ENCODE measurements at places on chromosomes 12 and 14.

DNA sequence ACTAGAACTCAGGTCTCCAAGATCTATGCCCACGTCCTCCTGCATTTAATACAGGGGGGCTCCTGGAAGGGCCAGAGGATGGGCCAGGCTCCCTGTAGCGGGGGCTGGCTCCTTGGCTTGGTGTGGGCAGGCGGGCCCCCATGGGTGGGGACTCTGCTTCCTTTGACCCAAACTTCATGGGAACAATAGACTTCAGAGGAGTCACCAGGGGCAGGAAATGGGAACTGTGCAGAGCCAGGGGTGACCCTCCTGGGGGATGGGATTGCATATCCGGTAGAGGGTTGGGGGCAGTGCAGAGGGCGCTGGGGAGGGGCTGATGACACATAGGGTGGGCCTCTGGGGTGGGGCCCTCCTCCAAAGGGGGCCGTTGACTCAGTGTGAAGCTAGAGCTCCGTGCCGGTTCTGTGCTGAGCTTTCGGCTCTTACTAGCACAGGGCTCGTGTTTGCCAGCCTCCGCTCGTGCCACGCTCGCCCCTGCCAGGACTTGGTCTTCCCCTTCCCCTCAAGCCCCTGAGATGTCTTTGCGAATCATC is 4.6 kb downstream of the TEAD4 start:
- DNase-seq, result no peak

DNA sequence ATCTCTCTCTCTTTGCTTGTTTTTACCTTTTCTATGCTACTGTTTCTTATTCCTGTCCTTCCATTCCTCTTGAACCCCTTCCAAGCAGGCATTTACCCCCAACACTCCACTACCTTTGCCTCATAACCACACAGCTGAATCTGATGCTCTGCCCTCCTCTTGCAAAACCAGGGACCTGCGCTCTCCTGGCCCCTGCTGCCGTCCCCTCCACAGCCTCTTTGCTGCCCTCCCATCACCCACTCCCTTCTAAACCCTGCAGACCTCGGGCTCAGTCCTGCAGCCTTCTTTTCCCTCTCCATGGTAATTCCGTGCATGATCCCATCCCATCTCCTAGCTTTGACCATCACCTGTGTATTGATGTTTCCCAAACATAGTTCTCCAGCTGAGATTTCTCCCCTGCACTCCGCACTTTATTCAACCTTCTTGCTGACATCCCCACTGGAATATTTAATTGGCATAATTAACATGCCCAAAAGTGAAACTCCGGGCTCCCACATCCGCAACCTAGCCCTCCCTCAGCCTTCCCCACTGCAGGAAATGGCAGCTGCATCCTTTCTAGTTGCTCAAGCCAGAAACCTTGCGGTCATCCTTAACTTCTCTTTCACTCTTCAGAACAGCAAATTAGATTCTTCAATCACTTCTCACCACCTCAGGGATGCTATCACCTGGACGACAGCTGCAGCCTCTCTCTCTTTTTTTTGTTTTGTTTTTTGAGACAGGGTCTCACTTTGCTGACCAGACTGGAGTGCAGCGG is 16.0 kb downstream of the FIGNL2 start:
- no peak for DNase-seq

DNA sequence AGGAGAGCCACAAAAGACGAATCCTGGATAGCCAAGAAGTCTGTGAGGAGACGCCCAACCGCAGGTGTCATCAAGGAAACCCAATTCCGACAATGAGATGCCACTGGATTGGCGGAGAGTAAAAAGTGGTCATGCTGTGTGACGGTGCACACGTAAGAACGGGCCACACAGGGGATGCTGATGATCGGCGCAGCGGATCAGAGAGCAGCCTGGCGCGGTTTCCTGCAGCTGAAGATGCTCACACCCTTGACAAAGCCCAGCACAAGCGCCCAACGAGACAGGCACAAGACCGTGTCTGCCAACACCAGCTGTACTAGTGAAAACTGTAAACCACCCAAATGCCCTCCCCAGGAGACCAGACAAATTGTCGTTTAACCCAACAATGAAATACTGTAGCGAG is 55.8 kb downstream of the CCDC85C start:
- DNase-seq, result no peak

GRCh38 chr14:83217492-83217891 is 1683.8 kb upstream of the SEL1L start:
- no peak for DNase-seq

DNA sequence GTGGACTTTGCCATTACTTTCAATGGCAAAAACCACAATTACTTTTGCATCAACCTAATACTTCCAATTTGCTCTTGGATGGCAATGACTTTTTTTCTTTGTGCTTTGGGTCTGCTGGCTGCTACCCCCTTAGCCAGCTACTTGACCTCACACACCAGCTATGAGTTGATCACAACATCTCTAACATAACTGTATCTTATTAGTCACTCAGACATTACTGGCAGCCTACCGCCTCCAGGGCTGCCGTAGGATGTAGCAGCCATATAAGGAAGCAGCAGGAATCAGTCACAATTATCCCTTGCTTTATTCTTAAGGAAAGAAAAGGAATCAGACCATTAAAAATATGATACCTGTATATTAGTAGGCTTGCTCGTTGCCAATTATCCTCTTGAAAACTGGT is 260.5 kb downstream of the ADAMTS20 start:
- DNase-seq, result no peak

GRCh38 chr12:90770861-90771260 is 184.1 kb downstream of the CCER1 start:
- DNase-seq, result no peak

DNA sequence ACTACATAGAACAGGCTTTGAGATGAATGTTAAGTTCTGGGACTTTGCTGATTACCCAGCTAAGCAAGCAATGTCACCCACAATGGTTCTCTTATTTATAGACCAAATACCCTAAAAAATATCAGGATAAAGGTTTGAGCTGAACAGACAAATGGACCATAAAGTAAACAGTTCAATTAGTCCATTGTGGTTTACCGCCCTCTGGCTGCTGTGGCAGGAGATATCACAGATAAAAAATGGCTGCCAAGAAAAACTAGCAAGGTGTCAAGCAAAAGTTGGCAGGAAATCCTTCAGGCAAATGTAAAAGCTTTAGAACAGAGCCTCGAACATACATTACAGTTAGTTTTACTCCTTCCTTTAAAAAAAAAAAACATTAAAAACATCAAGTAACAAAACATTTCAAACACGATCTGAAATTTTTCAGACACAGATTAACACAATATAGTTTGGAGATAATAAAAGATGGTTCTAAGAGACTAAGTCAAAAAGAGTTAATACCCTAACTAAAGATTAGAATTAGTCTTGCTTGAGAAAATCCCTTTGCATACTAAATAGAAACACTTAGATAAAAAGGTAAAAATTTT is 41.3 kb downstream of the MED13L start:
- no peak for DNase-seq

- no peak for DNase-seq
Observed at GRCh38 chr12:20863056-20863455, 52.6 kb downstream of the SLCO1B3 start.

DNA sequence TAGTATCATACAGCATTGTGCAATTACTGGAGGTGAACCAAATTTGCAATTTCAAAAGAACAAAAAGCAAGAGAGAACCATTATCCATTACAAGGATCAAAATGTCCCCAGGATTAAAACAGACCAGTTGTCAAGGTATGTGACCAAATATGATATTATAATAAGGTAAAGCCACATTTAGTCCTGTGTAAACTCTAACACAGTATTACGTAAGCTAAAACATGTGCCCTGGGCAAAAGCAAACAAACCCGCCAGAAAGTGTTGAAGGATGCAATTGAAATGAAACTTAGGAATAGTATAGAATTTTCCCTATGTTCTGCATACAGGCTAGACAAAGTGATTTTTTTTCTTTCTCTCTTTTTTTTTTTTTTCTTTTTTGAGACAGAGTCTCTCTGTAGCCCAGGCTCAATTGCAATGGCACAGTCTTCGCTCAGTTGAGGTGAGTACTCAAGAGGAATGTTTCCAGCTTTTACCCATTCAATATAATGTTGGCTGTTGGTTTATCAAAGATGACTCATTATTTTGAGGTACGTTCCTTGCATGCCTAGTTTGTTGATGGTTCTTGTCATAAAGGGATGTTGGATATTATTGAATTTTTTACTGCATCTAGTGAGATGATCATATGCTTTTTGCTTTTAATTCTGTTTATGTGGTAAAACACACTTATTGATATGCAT is 137.1 kb upstream of the FOXG1 start:
- DNase-seq, result no peak

GRCh38 chr14:97379091-97379531 is 581.9 kb downstream of the VRK1 start:
- DNase-seq, result no peak

DNA sequence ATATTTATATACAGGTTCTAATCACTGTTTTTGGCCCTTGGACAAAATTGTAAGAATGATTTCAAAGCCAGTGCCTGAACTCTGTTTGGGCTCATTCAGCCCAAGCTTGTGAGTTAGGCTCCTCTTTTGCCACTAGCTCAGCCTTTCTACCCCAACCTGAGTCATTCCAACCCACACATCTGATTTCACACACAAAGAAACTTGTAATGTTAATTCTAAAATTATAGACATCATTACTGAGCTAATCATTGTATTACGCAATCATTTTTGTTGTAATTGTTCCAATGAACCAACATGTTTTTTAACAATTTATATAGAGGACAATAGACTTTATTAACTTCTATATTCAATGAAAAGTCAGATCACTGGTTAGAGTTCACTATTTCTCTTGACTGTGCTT is 441.1 kb downstream of the ETNK1 start:
- no peak for DNase-seq

- DNase-seq, result no peak
Observed at GRCh38 chr12:42582050-42582449, 7.5 kb downstream of the PRICKLE1 start.

GRCh38 chr14:32028599-32028998 is 48.5 kb upstream of the ARHGAP5 start:
- DNase-seq, result no peak

DNA sequence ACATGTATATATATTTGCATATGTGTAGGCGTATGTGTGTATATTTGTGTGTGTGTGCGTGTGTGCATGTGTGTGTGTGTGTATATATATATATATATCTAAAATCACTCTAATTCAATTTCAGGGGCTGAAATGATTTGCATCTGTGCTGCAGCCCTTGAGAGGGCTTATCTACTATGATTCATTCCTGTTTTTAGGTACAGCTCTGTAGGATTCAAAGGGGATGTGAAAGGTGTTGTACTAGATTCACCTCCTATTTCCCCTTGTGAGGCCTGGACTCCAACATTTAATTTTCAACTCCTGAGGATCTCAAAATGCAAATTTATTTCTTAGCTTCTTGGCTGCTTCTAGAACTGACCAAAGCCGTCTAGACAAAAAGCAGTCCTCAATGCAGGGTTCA is 11.1 kb downstream of the ERP27 start:
- no peak for DNase-seq

GRCh38 chr12:9342614-9343353 is 134.6 kb upstream of the PZP start:
- no peak for DNase-seq
